HT-29 (cell line): ENCODE measurements at places on chromosomes 7 and 10. TPM values are rescaled to one million over a fixed set of nuclear protein-coding genes. Genes with fewer than 3 reads are reported as not detected.

DNA sequence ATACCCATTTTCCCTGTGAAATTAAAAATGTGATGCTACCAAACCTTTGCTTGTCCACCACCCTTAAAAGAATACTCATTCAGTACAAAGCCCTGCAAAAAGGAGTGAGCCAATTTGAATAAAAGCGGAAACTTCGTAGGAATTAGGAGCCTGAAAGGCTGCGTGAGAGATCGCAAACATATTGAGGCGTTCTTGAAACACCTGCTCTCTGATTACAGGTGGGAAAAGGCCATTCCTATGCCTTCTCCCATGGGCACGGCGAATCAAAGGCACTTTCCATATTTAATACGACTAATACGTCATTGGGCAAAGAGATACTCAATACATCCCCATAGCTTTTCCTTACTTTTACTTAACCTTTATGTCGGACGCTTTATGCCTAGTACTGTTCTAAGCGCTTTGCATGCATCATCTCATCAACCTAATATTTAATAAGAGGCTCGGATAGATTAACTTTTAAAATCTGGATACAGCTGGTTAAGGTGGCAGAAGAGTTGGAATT, 30.9 kb upstream of the KMT2E start:
- peak; percentile 74 for DNase-seq

GRCh38 chr10:130244928-130245495, 108.8 kb downstream of the GLRX3 start:
- DNase-seq, result no peak

CLCN1 gene
- total RNA-seq, result 2.8 and 3.0 TPM in 2 replicates

DNA sequence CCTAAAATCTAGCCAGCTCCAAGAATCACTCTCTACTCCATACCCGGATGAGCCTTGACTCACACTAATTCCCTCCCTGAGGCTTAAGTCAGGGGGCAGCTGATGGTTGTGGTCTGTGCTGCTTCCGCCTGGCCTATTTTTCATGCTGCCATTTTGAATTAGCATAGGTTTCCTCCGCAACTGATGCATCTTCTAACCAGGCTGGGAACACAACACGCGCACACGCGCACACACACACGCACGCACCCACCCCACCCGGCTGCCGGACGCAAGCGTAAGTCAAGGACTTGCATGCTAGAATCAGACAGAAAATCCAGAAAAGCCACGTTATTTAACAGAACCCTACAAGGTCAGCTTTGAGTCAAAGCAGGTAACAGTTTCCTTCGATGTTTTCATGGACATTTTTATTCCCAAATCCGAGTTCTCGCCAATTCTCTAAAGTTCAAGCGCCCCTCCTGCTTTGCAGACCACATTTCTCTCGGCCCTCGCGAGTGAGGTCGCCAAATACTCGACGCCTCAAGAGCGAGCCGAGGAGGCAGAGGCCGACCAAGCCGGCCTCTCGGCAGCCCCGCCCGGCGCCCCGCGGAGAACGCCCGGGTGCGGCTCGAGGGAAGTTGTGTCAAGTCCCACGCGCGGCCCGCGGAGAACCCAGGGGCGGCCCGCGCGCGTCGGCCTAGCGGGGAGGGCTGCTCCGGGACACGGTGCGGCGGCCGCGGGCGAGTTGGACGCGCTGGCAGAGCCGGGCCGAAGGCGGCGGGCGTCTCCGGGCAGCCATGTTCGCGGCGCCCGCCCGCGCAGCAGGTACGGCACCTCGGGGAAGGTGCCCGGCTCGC, 961 bp downstream of the SCRN1 start:
- peak; percentile 41 for DNase-seq

DNA sequence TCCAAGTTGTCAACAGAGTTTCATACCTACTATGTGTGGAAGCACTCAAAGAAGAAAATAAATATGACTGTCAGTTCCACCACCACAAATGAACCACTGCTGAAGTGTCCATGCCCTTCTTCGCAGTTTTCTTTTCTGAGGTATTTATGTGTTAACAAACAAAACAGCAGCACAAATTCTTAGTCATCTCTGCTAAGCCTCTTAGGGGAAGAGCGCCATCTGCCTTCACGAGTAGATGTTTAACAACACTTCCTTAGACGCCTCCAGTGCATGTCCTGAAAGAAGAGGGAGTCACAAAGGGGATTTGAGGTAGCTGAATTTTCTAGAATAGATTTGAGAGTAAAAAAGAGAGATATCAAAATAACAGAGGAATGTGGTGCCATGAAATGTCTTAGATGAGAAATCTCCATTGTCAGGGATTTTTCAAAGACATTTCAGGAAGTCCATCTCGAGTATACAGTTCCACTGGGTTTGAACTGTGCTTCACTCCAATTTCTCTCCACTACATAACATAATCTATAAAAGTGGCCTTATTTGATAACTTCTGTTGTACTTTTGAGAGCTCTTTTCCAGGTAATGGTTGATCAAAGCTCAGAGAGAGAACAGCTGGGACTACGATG, 775.3 kb upstream of the POM121L12 start:
- DNase-seq, result peak; percentile 56

- no peak for DNase-seq
These were observed 44.4 kb downstream of the DNAH11 start for GRCh38 chr7:21587139-21587784.

DNA sequence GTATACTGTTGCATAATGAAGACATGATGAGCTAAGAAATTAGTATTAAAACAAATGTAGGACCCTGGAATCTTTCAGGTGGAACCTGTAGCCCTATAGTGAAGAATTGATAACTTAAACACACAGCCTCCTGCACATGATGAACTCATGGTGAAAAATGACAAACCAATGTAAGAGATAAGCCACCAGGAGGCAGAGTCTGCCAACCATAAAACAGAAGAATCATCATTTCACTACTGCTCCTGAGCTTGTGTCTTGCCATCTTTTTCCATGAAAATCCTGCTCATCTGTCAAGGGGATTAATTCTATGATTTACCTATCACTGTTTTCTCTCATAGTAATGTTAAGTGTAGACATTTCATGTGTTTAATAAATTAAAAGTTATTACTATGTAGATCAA, 363.9 kb downstream of the MALRD1 start:
- peak; percentile 38 for DNase-seq

DNA sequence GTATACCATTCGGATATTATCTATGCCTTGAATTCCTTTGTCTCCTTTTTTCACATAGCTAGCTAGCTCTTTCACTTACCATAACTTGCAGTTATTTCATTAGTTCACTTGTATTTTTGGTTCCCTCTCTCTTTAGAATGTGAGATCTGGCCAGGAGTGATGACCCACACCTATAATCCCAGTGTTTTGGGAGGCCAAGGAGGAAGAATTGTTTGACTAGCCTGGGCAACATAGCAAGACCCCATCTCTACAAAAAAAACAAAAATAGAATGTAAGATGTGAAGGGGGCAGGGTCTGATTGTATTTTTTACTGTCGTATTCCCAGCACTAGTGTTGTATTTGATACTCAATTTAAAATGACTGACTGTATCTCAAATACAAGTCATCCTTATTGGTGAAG, 19.6 kb downstream of the NFE2L3 start:
- DNase-seq, result no peak

SLC26A3 gene
- total RNA-seq, result not detected in 2 replicates

GRCh38 chr10:52004342-52004949, 305.1 kb upstream of the CSTF2T start:
- DNase-seq, result peak; percentile 72

DNA sequence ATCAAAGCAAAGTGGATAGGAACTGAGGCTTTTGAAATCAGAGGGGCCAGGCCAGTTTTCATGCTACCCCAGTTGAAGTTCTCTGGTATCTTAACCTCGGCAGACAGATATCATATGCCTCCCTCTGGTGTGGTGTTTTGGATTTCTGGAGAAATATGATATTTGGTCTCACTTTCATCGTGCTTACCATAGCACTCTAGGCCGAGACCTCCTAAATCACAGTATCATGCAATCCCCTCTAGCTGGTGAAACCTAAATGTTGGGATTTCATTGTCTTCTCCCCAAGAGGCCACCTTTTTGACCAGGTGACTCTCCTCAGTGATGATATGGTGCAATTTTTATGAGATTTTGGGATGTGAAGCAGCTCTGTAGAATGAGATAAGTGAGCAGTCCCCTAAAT, 183.5 kb downstream of the CREB5 start:
- DNase-seq, result no peak

DNA sequence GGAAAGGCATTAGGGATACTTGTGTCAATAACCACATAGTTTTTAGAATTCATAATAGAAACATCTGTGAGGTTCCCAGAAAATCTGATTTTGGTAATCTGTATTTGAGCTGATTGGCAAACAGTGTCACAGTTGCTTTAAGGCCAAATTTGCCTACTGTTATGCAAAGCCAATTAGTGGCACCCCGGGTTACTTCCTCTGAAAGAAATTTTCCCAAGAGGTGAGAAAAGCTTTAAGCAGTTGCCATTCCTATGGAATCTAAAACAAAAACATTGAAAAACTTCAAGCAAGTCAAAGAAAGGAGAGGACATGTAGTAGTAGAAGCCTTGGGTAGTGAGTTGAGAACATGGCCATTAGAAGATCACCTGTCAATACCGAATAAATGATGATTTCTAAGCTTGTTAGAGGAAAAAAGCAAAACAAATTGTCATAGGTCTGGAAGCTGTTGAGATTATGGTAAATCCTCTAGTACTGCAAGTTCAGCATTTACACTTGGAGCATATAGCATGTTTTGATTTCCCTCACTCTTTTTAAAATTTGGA, 176.8 kb downstream of the TWIST1 start:
- no peak for DNase-seq

DNA sequence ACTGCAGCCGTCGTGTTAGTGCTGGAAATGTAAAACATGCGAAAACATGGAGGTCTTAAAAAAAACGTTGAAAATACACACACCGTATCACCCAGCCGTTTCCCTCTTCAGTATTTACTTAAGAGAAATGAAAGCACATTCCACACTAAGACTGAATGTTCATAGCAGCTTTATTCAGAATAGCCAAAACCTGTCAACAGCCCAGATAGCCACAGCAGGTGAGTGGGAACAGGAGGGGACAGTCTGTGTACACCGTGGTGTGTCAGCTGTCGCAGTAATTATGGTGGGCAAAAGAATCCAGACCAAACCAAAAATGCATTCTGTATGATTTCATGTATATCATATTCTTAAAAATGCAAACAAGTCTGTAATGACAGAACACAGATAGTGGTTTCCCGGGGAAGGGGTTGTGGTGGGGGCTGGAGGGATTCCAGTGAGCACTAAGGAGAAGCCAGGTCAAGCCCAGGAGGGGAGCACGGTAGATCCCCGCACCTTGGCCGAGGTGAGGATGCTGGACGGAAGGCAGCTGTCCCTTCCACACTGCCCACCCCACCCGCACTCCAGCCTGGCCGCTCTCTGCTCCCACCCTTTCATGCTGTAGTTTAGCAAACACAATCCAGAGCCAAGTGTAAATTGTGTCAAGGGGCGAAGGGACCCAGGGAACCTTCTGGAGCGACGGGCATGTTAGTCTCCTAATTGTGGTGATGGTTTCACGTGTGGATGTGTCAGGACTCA, 123.6 kb downstream of the NKX6-2 start:
- no peak for DNase-seq

ZNF804B gene
- not detected in 2 replicates for total RNA-seq

ALOX5 gene
- 28.2 and 43.4 TPM in 2 replicates for total RNA-seq

TMEM270 gene
- not detected in 2 replicates for total RNA-seq

GRCh38 chr10:83564889-83565588, 574.3 kb upstream of the GHITM start:
- DNase-seq, result no peak

- DNase-seq, result no peak
These were observed 256.0 kb upstream of the TCERG1L start for GRCh38 chr10:131567279-131568162.

GRCh38 chr7:88322151-88322550, 15.5 kb upstream of the STEAP4 start:
- no peak for DNase-seq

ANKRD22 gene
- total RNA-seq, result 6.2 and 7.2 TPM in 2 replicates

DNA sequence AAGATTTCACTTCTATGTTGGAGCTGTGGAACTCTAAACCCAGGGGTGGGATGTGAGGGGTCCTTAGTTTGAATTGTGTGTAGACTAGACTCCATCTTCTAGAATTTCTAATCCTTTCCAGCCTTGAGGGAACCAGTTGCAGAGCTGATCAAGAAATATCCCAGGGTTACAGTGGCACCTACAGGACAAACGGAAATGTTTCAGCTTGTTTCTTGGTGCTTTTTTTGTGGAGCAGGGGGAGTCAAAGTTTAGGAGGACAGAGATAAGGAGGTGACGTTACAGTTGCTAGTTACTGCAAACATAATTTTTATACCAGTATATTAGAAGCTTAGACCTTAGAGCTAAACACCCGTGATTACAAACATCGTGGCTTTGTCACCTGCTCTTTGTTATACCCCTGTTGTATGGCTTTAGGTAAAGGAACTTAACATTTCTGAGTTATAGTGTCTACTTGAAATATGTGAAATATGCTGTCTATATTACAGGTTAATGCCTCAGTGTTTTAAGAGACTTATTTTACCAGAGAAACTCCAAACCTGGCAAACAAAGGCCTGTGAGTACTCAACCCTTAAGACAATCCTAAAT, 84.5 kb upstream of the DYNC1I1 start:
- DNase-seq, result peak; percentile 65

C10orf67 gene
- 0.18 TPM in 1 of 2 replicates, not detected in the other for total RNA-seq

DNA sequence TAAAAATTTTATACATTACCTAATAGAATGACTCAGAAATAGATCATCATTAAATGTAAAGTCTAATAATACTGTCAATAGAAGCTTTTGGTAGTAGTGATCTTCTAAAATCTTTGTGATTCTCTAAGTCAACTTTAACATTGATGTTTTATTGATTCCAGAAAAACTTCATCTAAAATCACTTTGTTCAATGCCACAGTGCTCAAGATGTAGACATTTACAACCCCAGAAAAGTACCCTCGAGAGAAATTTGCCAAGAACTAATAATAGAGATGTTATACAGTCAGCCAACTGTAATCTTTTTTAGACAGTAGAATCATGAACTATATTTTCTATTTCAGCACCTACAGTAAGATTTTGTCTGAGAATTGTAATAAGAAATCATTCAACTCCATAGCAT, 369.2 kb upstream of the AKR1E2 start:
- no peak for DNase-seq

DNA sequence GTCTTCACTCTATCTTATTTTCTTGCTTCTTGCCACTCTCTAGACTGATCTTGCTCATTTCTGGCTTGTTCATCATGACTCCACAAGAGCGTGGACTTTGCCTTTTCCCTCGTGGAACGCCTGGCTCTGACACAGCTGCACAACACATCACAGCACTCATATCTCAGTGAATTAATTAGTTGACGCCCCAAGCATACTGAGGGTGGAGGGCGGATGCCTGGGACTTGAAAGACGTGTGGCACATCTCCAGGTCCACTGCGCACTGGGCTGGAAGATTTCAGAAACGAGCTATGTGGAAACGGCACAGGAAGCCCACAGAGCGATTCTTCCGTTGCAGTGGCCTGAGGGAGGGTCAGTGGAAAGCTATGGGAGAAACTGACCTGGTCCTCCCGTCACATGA, 23.6 kb upstream of the PLEKHA1 start:
- no peak for DNase-seq

- DNase-seq, result peak; percentile 24
These were observed 1182.0 kb downstream of the CNTNAP2 start for GRCh38 chr7:147298611-147299043.

GRCh38 chr7:127895814-127896280, 135.4 kb downstream of the LRRC4 start:
- no peak for DNase-seq
